ENCODE measurements at places on chromosomes 6 and 20.

DNA sequence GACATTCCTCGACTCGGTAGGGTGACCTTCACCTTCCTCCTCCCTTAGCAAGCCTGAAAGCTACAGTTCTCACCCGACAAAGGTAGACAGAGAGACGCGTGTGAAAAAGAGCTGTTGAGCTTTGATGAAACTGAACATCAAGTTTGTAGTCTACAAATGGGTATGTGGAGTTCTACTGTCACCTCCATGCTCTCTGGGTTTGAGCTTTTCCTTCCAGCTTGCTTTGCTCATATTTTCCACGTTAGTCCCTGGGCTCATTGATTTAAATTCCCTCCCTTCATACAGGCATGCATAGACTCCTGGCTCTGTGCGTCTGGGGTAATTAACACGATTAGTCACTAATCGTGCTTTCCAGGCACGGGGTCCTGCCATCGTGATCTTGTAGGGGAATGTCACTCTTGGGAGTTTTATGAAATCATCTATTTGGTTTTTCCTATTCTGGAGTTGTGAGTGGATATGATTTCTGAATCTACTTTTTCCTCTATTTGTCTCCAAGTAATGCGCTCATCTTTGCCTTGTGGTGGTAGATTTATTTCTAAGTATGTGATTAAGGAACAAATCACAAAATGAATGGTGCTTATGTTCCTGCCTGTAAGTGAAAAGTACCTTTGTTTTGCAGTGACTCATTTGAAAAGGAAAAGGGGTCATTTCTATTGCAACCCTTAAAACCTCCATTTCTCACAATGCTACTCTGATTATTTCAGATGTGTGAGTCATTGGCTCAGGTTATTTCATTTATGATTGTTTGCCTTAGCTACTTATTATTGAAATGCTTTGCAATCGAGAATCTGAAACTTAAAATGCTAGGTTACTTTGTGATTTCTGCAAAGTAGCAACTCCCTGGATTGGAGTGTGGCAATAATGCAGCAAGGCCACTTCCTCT lies 154.6 kb downstream of the ZDHHC14 start:
- no peak for DNase-seq

GRCh38 chr6:145206247-145206907 lies 528.9 kb downstream of the EPM2A start:
- DNase-seq, result no peak

DNA sequence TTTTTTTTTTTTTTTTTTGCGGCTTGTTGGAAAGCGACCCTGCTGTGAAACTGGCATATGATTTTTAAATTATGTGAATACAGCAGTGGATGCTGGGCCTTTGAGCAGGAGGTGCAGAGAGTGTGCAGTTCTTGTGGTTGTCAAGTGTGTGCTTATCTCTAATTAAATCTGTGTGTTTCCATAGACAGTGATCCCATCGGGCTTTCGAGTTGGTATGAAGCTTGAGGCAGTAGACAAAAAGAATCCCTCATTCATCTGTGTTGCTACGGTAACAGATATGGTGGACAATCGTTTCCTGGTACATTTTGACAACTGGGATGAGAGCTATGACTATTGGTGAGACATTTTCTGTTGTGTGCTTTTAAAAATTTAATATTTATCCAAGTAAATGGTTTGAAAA lies 52.4 kb downstream of the L3MBTL3 start:
- no peak for DNase-seq

DNA sequence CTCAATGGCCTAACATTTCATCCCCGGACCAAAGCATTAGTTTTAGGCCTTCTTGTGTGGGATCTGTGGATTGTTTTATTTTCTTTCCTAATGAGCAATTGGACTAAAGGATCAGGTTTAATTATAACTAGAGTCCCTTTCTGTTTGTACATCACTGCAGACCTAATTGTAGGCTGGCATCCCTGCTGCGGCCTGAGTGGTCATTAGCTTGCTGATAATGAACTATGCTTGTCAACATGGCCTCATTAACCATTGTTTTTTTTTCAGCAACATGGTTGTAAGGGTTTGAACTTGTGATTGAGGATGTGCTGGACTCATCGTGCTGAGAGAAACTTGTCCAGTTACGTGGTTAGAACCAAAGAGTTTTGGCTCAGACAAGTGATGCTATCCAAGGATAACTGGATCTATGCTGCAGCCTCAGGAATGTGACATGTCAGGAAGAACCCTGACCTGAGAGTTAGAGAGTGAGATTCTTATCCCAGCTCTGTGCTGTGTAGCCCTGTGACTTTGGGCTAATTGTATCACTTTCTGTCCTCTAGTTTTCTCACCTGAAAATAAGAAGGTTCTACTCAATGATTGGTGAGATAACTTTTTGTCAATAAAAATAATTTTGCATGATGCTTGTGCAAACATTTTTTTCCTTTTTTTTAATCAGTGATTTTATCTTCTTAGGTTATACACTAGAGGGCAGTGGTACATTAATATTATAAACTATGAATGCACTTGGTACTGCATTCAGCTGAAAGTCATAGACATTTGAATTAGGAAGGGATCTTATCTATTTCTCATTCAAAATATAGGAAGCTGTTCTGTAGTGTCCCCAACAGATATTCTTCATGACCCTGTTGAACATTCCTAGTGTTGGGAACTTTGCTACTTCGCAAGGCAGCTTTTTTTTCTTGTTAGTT lies 140.9 kb downstream of the RNF144B start:
- no peak for DNase-seq

DNA sequence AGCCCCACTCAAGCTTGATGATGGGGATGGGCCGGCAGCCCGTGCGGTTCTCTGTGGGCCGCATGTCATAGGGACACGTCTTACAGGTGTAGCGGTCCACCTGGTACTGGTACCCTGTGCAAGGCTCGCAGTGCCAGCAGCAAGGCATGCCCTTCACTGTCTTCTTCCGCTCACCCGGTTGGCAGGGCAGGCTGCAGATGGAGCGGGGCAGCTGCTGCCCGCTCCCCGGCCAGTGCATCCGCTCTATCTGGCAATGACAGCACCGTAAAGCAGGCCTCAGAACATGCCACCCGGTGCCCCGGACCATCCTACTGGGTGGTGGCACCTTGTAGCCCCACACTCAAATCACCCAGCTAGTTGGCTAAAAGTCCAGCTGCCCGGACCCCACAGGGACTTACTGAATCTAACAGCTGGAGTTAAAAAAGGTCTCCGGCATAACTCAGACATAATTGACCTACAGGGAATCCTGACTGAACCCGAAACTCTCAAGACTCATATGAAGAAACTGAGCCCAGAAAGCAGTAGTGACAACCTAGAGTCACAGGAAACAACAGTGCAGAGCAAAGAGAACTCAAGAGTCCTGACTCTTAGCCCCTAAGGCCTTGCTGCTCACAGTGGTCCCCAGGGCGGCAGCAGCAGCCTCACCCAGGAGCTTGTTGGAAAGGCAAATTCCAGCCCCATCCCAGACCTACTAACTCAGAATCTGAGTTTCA lies 109.4 kb downstream of the GRM4 start:
- DNase-seq, result no peak

- DNase-seq, result no peak
Measured at GRCh38 chr20:64244281-64244805, 11.2 kb upstream of the PCMTD2 start.

Measured in effector memory CD8-positive, alpha-beta T cell (primary cell).